ENCODE measurements at places on chromosomes 16 and 17.

DNA sequence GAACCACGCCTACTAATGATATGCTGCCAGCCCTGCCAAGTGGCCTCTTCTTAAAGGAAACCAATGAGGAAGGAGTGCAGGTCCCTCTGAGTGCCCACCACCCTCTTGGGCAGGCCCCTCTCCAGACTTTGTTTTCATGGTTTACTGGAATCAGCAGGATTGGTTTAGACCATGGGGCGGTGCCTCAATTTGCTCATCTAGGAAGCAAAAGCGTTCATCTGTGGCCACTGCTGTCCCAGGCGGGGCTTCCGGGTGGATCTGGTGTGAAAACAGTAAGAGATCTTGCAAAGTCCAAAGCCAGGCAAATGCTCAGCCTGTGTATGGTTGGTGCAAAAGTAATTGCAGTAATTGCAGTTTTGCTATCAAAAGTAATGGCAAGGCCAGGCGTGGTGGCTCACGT, 71.3 kb downstream of the AMFR start:
- DNase-seq, result no peak

GRCh38 chr16:24482681-24483202, 56.6 kb upstream of the RBBP6 start:
- DNase-seq, result no peak

- DNase-seq, result no peak
Observed at GRCh38 chr17:76700270-76700616, 10.5 kb downstream of the MXRA7 start.

- no peak for DNase-seq
Observed at GRCh38 chr17:78567991-78568390, 9.2 kb downstream of the DNAH17 start.

DNA sequence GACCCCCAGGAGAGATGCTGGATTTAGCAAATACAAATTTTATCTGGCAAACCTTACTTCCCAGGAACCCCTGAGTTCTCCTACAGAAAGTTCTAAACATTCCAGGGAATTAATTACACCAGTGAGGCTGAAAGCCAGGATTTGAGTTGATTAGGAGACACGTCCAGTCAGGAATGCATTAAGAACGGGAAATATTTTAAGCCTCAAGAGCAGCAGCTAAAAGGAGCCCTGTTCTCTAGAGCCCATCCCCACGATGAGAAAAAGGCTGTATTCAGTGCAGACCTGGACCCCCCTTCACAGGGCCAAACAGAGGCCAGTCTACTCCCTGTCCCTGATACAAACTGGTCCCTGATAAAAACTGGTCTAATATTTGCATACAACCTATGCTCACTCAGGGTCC, 55.0 kb downstream of the VAT1L start:
- DNase-seq, result no peak

- no peak for DNase-seq
Observed at GRCh38 chr17:68790492-68790891, 164.7 kb downstream of the ABCA8 start.

DNA sequence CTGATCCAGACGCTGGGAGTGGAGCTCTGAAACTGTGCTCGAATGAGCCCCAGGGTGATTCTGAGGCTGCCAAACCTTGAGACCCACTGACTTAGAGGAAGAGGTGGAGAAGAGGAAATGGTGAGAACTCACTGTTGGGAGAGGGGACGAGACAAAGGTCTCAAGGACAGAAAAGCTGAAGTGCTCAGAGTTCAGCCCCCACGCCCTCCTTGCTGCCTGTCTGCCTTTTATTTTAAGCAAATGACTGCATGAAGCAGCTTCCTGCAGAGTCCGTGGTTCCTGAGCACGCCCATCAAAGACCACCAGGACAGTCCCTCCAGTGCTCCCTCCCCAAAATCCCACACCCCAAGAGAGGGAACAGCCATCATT, 20.4 kb downstream of the COTL1 start:
- no peak for DNase-seq

DNA sequence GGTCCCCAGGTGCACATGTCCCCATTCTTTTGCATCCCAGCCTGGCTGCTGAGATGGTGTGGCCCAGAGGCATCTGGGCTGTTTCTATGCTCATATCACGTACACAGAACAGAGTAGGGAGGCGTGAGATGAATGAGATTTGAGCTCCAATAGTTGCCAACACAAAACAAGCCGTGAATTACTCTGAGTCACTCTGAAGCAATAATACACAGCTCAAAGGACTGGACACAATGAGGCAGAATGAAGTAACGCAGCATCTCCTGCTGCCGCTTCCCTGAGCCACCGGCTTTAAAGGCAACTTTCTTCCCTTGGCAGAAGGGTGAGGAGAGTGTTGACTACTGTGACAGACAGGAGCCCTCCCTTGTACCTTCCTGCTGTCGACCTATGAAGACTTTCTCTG, 33.9 kb upstream of the CLEC18B start:
- DNase-seq, result no peak

DNA sequence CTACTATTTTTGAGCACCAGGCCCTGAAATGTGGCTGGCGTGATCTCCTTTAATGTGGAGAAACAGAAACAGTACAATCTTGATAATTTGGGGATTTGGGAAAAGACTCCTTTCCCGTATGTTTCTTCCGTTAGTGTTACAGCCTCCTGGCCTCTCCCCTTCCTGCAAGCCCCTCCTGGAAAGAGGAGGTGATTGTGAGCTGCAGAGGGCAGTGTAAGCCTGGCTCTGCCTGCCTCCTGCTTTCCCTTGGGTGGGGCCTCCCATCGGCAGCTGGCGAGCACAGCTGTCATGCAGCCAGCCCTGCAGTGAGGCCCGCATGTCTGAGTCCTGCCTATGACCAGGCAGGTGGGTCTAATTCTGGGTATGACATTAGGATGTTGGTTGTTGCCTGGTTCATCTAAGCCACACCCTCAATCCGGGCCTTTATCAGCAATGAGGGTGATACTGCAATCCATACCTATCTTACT, 48.7 kb upstream of the WSB1 start:
- DNase-seq, result peak; percentile 43

DNA sequence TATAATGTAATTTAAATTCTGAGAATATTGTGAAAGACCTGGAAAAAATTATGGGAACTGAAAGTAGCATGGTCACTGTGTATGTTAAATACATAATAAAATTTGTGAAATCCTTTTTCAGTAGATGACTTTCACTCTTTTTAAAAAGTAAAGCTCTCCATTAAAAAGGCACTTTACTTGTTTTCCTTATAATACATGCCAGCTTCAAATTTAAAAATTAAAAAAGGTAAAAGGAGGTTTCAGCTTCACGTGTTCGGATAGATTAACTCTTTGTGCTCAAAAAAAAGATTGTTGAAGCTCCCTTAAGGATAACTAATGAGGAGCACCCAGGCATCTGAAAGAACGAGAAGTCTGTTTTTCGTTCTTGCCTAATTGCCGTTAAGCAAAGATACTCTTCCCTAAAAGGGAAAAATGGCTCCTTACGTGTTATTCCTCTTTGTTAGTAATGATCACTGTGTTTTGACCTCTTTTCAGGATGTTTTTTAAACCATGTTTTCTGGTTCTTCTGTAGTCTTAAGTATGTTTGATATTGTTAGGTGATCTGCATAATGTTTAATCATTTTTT, 87.8 kb downstream of the TUBD1 start:
- no peak for DNase-seq

GRCh38 chr16:27762441-27762840, 212.5 kb downstream of the KATNIP start:
- no peak for DNase-seq

DNA sequence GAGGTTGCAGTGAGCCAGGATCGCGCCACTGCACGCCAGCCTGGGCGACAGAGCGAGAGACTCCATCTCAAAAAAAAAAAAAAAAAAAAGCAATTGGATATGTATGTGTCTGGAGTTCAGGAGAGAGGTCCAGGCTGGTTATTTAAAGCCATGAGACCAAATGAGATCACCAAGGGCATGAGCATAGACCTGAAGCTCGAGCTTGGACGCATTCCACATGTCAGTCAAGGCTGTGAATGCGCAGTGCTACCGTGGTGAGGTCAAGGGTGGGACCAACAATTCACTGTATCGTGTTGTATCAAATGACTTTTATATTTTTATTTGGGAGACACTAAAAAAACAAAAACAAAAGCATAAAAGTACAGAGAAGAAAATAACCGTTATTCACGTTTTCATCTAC, 29.1 kb upstream of the SPNS2 start:
- DNase-seq, result no peak

GRCh38 chr16:24609740-24610415, 70.5 kb downstream of the RBBP6 start:
- DNase-seq, result no peak

GRCh38 chr16:73848993-73849392, 447.6 kb upstream of the PSMD7 start:
- DNase-seq, result no peak

DNA sequence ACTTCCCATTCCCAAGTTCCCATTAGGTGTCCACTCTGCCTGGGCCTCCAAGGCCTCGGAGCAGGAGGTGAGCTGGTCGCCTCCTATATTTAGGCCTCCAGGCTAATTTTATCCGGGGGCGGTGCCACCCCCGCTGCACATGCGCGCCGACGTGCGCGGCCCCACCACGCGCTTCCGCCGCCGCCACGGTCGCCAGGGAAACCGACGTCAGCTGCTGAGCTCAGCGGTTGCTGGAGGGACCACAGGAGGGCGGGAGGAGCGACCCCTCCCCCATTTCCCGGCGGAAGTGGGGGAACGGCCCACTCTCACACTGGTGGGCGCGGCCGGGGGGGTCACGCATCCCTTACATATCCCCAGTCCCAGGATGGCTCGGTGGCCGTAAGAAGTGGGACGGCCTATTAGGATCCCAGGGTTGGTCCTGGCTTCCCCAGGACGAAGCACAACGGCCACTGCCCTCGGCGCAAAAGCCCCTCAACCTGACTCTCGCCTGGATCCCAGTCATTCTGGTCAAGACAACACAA, 1.0 kb downstream of the PER1 start:
- DNase-seq, result peak; percentile 67

DNA sequence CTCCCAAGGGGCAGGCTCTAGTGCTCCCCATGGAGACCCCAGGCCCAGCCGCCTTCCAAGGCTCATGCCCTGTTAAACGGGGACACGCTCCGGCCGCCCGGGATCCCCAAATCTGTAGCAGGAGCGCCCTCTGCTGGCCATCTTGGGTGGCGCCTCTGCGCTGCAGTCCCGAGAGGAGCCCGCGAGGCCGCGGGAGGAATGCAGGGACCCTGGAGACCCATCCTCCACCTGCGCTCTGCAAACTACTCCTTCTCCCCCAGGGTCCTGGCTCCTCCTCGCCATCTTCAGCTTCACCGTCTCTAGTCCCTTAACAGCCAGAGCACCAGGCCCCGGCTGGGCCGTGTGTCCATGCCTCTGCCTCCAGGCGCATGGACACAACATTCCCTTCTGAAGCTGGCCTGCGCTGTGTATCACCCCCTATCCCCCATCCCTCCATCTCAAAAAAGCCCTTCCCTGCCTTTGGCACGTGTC, 23.6 kb upstream of the KRT17 start:
- DNase-seq, result peak; percentile 86
